NCI-H2029 (cell line): ENCODE measurements at places on chromosomes 2 and 18.
A peak's percentile ranks its signal among the peaks of the same experiment; 100 is the strongest.

GRCh38 chr18:11027862-11028261, 121.5 kb downstream of the PIEZO2 start:
- DNase-seq = no peak

DNA sequence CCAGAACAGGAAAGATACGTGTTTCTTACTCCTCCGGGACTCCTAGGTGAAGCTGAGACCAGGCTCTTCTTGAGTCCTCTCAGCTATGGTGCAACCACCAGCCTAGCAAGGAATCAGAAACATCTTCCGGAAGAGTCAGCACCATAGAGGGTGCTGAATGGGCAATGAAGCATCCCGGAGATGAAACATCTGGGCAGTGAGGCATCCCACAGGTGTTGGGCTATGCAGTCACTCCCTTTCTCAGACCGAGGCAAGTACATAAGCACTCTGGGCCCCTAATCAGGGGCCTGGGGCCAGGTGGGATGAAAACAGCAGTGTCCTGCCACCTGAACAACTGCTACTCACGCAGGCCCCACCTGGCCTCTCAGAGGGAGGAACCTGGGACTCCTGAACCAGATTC, 1.4 kb upstream of the CAPN10 start:
- no peak for DNase-seq

DNA sequence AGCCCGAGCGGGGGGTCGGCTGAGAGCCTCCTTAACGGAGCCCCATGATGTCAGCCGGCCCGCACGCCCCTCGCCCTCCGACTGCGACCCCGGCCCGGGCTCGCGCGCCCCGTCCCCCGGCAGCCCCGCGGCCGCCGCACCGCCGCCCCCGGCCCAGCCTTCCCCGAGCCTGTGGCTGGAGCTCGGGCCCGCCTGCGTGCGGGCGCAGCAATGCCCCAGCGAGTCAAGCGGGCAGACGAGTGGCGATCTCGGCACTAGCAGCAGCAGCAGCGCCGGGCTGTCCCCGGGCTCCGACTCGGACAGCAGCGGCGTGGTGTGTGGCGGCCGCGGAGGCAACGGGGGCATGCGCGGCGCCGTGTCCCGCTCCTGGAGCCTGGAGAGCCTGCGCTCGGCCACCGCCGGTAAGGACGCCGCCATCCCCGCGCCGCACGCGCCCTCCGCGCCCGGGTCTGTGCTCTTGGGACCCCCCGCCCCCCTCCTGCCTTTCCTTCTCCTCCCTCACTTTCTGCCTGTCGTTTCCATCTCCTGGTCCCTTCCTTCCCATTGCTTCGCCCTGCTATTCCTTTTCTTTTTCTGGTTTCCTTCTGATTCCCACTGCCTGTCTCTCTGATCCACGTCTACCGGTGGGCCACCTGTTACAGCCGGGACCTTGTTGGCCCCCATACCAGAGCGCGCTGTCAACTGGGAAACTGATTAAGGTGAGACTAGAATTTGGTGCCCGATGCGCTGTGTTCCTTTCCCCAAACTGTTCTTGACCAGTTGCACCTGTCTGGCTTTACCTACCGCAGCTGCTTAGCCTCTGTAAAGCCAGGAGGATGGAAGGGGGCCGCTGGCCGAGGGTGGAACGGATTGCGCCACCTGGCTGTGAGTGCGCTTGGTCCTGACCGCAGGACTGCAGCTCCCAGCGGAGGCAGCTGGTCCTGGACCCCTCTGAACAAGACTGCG, 127.4 kb downstream of the ARHGEF4 start:
- DNase-seq = no peak

- no peak for DNase-seq
Observed at GRCh38 chr2:36561237-36561944, 36.6 kb downstream of the FEZ2 start.

GRCh38 chr2:225296951-225297350, 102.6 kb upstream of the NYAP2 start:
- DNase-seq = no peak

DNA sequence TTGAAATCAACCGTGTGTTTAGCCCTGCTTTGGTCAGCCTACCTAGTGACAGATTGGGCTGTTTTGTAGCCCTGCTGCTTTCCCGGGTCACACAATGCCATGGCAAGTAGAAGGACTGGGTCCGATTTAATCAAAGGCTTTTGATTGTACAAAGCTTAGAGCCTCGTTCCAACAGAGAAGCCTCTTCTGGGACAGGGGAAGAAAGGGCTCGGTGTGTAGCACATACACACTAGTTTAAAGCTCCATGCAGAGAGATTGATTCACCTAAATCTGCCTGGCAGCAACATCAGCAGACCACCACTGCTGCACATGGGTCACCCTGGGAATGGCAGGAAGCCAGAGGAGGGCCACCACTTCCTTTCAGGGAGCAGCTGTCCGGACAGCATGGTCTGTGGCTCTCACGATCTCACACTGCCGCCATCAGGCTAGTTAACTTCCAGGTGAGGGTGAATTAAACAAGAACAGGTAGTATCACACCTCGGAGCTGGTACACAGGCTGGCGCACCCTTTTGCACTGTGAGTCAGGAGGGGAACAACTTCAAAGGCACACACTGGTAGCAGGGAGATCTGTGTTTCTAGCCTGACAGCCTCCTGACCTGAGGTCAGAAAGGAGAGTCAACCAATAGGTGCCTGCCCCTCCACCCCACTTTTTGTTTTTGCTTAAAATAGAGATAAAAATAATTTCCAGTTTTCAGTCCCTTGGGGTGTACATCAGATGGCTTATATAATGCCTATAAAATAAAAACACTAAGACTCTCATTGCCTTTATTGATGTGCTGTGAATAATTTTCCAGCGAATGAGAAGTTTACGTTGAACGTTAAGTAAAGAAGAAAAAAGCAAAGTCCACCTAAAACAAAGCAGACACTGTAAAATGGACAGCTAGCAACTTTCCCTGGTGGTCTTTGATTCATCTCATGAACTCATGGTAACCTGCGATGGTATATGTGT, 108.5 kb downstream of the CDCA7 start:
- DNase-seq = no peak

DNA sequence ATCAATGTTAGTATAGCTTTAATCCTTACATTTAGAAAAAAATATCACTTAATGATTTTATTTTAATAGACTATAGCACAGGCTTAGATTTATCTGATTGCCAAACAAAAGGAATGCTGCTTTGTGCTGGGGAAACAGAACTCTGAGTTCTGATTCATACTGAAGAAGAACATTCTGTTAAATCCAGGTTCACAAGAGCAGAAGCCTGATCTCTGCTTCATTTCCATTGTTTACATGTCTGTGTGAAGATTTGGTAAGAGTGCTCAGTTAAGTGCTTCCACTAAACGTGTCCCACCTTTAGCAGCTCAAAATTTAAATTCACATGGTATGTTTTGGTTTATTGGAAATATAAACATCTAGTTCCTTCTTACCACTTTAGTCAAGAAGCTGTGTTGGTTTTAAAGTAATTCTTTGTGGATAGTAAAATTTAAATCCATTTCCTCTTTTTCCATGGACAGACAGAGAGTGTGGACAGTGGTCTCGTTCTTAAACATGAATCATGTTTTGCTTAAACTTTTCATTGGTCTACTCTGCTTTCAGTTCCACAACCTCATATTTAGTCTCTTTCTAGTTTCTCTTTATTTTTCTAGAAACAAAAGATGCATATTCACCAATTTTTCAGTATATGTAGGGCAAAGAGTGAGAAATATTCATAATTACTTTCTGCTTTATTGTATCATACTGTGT, 59.1 kb downstream of the NYAP2 start:
- no peak for DNase-seq

DNA sequence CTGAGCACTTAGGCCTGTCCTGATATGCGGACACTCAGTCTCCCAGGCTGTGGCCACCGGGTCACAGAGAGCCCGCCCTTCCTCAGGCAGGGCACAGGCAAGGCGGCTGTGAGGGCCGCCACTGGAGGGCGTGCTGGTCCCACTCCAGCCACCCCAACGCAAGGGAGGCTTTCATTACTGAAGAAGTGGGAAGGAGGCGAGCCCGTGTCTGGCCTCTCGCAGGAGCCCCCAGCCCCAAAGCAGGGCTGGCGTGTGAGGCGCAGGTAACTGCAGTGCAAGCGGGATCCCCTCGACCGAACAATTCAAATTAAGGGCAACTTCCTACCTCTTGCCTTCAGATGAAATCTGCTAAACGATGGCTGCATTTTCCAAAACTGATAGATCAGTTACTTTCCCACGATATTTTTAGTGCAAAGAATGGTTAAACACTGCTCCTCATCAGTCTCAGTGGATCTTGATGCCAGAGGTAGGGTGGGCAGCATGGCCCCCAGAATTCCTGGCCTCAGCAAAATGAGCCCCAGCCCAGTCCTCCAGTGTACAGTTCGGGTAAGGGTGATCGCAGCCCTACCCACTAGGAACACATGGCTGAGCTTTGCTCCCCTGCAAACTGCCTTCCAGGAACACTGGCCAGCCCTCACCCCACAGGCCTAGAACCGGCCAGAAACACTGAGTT, 97.2 kb downstream of the SEPTIN10 start:
- no peak for DNase-seq

DNA sequence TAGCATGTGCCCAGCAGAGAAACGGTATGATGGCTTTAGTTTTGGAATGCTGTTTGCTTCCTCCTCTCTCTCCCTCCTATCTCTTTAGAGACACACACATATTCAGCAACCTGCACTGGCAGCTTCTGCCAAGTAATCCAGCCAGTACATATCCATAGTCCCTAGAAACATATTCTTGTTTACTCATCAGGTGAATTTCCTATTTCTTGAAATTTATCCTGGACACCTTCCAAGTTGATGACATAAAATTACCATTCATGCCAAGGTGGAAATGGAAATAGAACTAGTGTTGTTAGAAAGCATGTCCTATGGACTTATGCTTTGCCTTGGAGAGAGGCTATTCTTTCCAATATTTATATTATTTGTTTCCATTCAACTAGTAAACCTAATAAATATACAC, 50.9 kb upstream of the RGPD4 start:
- DNase-seq = peak; percentile 8

DNA sequence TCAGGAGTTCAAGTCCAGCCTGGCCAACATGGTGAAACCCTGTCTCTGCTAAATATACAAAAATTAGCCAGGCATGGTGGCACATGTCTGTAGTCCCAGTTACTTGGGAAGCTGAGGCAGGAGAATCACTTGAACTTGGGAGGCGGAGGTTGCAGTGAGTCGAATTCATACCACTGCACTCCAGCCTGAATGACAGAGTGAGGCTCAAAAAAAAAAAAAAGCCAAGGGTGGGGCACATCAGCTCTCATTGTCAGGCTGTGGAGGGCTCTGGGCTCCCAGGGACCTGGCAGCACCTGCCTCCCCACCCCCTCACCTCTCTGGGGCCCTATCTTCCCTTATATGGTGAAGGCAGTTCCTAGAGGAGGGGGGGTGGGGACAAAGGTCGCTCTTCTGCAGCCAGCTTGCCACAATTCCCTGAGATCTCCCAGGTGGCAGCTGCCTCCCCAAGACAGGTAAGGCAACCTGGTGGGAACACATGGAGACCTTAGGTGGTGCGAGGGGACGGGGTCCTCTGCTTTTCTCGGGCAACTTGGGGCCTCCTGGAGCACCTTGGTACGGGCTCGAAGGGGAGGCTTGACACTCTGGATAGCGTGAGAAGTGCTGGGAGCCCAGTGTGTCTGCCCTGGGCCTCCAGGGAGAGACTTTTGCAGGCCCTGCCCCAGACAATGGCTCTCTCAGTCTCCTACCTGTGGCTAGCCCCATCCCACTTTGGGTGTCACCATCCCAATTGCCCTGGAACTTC, at the start of gene VIL1:
VIL1 (plus strand) TSS at position 407 of the 742 bp plus-strand sequence. CDS start 4,656 bp downstream, outside the sequence.
- DNase-seq = no peak

DNA sequence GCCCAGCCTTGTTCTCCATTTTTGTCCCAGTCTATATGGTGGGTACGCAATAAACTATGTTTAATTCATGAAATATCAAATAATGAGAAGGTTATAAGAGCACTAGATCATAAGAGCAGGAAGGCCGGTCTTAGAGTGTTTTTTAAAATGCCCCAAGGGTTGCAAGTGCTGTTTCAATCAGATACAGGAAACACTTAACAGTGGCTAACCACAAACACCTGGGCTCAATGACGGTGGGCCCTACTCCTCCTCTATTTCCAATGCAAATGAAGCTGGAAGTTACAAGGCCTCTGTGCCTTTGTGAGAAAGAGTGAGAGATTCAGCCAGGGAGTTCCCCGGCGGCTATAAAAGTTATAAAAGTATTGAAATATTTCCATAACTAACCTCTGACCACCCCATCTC, 18.9 kb upstream of the WDR33 start:
- peak; percentile 65 for DNase-seq

GRCh38 chr2:226168496-226169160, 631.0 kb downstream of the IRS1 start:
- no peak for DNase-seq

DNA sequence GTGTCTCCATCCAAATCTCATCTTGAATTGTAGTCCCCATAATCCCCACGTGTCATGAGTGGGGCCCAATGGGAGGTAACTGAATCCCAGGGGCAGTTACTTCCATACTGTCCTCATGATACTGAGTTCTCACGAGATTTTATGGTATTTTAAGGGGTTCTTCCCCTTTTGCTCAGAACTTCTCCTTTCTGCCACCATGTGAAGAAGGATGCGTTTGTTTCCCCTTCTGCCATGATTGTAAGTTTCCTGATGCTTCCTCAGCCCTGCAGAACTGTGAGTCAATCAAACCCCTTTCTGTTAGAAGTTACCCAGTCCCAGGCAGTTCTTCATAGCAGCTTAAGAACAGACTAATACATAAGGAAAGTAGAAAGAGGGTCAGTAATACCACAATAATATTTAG, 480.4 kb downstream of the KCNJ3 start:
- DNase-seq = no peak

GRCh38 chr2:140916410-140916809, 1214.4 kb downstream of the LRP1B start:
- DNase-seq = no peak

DNA sequence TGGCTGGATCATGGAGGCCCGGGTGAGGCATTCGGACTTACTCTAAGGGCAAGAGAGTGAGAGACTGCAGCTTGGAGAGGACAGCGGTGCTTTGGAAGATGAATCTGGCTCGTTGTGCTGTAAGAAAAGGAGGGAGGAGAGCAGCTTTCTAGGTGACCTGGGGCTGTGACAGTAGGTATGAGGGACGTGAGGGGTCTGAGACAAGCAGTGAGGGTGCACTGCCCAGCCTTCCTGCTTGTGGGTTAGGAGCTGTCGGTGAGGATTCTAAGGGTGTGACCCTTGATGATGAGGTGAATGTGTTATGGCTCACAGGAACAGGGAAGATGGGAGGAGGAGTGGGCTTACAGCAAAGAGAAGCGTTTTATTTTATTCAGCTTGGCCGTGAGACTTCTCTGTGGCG, 27.1 kb upstream of the RHOB start:
- no peak for DNase-seq

DNA sequence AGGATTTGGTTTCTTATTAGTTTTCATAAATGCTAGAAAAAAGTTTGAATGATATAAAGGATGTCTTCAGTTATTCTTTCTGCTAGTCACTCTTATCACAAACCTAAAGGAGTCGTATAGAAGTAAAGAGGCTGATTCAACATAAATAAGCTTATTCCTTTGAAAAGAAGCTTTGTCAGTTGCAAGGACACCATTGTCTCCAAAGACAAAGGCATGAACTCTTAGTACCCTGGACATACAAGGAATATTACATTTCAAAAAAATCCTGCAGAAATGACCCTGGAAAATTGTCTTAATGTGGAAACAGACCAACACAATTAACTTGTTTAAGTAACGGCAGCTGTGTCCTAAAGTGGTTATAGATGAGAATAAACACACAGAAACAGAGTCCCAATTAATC, 528.0 kb downstream of the CPS1 start:
- DNase-seq = no peak

- DNase-seq = no peak
Observed at GRCh38 chr18:13823707-13824395, at the start of gene MC5R. Gene MC5R, plus strand, starts transcription at chr18:13824149. Its CDS starts 1,617 bp downstream, at chr18:13825766.
